NCI-H446 (cell line): ENCODE measurements at places on chromosomes 11 and 22.

DNA sequence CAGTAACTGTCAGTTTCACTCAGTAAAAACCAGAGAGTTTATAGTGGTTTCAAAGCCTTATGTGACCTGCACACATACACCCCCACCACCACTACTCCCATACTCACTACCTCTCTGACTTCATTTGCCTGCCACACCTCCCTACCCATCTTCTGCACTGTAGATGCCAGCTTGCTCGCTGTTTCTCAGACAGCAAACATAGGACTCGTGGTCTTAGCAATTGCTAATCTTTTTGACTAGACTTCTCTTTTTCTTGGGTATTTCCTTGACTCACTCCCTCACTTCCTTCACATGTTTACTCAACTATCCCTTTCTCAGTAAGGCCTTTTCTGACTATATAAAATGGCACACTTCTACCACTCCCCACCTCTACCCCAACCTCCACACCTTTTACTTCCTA lies 27.8 kb downstream of the CEP295 start:
- DNase-seq, result no peak

GRCh38 chr11:114230031-114230704 lies 66.0 kb upstream of the NNMT start:
- no peak for DNase-seq

- no peak for DNase-seq
Measured at GRCh38 chr11:115290893-115291292, 213.3 kb downstream of the CADM1 start.

DNA sequence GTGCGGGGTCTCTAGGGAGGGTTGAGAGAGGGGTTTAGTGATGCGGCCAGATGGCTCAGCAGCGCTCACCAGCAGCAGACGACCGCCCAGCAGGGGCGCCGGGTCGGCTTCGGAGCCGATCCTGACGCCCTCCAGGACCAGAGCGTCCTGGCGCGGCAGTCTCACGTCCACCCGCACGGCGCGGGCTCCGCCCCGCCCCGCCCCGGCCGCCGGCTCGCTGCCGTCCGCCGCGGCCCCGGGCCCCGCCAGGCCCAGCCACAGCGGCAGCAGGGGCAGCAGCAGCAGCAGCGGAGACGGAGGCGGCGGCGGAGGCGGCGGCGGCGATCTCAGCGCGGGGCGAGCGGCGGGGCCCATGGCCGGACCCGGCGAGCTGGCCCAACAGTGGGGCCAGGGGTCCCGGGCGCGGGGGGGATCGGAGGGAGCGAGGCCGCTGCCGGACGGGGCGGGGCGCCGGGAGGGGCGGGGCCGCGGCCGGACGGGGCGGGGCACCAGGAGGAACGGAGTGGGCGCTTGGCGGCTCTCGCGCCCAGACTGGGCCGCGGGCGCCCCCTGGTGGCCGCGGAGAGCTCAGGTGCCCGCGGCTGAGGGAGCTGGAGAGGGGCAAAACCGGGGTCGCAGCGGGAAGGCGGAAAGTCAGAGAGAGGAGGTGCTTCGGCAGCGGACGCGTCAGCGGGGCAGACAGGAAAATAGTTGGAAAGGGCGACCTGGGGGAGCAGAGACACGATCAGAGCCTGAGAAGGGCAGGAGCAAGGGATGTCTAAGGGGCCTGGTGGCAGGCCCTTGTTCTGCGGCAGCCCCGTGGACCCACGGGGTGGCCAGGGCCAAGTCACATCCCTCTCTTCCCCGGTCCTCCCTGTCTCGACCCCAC lies at the start of gene RNF215:
Gene RNF215 (minus strand): TSS at position 452 of the 868 bp plus-strand sequence. CDS start 98 bp downstream, at position 354.
- no peak for DNase-seq

DNA sequence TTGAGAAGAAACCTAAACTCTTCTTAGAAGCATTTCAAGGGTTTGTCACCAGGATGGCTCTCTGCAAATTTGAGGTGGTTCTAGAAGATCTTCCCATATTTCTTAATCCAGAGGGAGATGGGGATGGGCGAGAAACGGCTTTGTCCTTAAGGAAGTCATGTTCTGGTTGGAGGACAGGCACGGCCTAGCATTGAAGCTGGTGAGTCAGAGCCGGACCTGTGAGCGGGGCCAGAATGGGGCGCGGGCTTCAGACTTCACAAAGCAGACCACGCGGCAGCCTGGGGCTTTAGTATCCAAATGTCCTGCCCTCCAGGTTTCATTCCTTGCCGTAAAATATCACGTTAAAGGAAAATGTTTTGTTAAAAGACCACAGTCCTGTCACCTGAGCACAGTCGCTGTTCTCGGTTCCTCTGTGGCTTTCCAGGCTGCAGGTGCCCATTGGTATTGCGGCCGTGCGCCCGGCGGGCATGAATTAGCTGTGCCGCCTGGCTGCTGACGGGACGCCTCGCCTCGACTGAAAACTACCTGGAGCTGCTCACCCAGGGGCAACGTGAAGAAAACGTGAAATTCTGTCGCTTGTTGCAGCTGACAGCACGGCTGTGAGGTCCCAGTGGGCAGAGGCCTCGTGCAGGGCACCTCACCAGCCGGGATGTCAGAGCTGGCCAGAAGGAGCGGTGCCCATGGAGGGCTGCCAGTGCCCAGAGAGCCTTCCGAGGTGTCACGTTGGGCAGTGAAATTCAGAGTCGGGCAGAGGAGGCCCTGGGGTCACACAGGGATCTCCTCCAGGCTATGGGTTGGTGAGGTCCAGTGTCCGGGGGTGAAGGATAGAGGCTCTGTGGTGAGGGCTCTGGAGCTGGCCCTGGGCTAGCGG lies 59.0 kb downstream of the LRP5 start:
- DNase-seq, result no peak

DNA sequence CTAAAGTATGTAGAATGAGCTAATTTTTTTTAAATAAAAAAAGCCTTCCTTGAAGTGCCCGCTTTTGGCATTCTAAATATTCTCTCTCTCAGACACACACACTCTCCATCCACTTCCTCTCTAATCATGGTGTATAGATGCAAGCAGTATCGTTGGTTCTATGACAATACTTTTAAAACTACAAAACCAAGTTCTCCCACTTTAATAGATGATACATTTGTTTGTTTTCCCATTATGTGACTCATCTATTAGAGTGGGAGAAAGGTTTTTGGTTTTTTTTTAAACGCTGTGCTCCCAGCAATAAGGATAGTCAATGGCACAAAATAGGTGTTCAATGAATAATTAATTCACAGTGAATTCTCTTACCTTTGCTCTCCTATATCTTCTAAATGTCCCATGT lies 44.6 kb downstream of the FZD4 start:
- no peak for DNase-seq

DNA sequence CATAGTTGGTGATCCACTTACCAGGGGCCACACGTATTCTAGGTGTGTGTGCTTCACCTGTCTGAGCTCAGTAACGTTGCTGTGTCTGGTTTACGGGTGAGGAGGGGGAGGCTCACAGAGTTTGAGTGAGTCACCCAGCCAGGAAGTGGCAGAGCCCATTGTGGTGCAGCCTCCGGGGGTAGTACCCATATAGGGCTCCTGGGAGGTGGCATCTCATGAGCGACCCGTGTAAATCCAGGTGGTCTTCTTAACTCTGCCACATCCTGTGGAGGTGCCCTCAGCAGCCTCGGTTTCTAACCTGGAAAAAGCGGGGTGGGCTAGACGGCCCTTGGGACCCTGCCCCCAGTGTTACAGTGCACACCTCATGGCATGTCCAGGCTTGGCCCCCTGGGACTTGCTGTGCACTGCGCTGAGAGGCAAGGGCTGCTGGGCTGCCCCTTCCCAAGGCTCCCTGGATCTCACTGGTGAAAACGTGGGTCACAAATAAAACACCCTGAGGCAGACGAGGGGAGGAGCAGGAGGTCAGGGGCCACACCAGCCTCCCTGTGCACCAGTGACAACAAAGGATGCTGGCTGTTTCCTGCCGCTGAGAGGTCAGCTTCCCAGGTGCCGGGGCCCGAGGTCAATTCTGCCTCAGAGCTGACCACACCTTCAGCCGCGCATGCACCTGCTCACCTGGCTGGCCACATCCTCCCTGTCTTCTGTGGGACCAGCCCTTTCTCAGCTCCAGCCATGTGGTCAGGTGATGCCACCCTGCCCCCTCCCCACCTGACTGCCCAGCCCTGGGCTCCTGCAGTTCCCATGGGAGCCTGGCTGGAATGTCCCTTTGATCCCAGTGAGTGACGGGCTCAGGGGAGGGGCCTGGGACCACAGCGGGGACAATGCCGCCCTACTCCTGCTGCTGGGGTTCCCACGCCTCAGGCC lies 305.1 kb downstream of the CTTN start:
- DNase-seq, result no peak

DNA sequence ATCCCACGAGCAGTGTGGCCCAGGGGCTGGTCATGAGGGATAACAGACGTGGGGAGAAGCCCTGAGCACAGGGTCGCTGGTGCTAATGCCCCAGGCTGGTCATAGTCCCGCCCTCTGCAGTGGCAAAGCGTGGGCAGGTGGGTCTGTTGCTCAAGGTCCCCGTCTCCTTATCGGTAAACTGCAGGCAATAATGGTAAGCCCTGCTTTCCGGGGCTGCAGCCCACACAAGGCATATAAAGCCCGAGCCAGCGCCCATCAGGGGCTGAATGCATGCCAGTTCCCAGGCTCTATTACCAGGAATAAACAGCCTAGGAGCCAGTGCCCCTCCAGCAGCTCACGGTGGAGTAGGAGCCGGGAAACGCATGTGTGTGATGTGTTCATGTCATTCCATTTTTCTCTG lies 261.0 kb downstream of the BRD1 start:
- no peak for DNase-seq

DNA sequence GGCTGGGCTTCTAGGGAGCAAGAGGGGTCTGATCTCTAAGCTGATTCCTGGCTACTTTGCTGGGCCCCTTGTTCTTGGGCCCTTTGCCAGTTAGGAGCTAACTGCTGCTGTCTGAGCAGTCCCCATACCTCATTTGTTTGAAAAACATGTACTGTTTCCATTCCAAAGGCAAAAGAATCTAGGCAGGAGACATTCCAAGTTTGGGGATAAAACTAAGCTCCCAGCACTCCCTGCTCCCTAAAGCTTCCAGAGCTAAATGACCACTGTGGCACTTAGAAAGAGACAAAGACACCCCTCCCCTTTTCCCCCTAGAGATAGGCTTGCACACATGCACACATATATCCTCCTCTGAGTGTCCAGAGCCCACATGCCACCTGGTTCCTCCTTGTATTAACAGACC lies 22.7 kb upstream of the RRM1 start:
- DNase-seq, result no peak

GRCh38 chr11:116112087-116112935 lies 608.1 kb upstream of the CADM1 start:
- DNase-seq, result no peak

GRCh38 chr11:77009533-77010160 lies 24.6 kb upstream of the B3GNT6 start:
- no peak for DNase-seq

DNA sequence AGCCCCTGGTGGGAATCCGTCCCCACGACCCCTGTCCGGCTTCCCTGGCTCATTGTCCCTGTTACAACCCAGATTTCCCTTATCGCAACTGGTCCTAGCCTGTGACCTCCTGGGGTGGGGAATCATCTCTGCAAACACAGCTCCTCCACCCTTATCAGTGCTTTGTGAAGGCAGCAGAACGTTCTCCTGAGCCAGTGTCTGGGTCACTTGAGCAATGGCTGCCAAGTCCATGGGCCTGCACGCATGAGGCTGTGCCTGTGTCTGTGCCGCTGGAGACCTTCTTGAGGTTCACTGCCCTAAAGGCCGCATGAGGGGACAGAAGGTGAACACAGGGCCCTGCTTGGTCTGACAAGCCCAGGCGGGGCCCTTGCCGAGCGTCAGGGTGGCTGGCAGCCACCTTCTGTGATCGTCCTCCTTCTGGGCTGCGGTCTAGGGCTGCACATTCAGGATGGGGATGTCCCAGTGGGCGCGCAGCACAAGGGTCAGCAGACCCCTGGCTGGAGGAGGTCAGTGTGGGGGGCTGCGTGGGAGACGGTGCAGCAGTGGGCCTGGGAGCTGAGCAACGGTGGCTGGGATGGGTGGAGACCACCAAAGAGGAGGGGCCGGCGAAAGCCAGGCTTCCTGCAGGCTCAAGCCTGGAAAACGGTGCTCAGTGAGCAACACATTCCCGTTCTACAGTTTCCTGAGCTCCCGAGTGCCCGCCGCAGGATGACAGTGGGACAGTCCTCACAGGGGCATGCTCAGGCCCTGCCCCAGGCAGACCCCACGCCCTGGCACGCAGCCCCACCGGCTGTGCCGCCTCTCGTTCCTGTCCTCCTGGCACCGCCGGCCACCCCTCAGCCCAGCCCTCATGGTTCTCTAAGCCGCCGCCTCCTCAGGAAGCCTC lies 74.1 kb downstream of the CDKN1C start:
- no peak for DNase-seq

- DNase-seq, result no peak
Measured at GRCh38 chr11:71477641-71478527, 24.9 kb downstream of the NADSYN1 start.

- no peak for DNase-seq
Measured at GRCh38 chr11:72602250-72602904, 71.8 kb downstream of the PDE2A start.

DNA sequence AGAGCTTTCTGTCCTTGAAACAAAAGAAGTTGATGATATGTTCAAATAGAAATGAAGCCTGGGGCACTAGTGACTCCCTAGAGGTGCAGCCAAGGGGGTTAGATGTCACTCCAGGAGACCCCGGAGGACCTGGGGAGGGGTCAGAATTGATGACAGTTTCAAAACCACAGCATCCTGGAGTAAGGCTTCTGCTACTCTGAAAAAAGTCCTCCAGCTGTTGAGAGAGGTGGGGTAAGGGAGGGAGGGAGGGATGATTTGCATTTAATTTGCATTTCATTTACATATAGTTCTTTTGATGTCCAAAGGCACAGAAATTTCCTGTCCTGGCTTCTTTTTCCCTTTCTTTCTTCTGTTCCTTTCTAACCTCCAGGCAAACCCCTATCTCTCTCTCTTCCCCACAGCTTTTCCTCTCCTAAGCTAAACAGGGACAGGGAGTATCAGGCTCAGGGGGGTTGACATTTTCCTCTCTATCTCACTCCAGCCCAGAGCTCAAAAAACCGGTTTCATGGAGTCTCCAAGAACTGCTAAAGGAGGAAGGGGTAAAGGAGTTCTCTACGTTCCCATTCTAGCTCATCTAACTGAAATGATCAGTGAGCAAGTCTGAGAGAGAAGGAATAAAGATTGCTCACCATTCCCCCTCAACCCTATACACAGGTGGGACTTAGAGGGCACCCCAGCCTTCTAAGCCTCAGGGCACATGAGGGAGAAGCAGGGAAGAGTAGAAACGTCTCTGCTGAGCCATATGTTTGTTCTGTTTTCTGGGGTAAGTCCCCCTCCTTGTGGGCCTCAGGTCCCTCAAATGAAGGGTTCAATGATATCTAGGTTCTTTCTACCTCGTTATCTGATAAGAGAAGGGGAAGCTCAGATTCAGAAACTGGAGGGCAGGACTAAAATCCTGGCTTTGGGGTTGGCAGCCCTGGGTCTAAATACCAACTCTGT lies 3.5 kb upstream of the POU2F3 start:
- DNase-seq, result no peak

- no peak for DNase-seq
Measured at GRCh38 chr11:28009996-28010395, 98.0 kb downstream of the KIF18A start.

- DNase-seq, result no peak
Measured at GRCh38 chr11:129249351-129249750, 57.2 kb upstream of the ARHGAP32 start.
